ENCODE measurements at places on chromosomes 2 and 18.

- DNase-seq: no peak
Observed at GRCh38 chr2:126935774-126936173, 37.1 kb downstream of the TEX51 start.

DNA sequence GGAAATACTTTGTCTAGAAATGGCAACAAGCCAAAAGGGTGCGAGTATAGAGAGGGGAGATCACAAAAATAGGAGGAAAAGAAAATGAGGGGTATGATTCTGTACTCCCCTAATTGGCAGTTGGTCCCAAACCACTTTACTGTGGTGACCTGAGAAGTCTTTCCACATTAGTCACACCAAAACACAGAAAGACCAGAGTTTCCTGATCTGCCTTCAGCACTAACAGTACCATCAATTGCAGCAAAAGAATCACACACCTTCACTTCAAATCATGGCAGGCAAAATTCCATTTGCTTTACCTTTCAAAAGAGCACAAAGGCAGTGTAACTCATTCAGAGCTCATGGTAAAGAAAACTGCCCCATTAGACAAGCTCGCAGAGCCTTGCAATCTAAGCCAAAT is 86.8 kb downstream of the ALK start:
- DNase-seq: no peak

DNA sequence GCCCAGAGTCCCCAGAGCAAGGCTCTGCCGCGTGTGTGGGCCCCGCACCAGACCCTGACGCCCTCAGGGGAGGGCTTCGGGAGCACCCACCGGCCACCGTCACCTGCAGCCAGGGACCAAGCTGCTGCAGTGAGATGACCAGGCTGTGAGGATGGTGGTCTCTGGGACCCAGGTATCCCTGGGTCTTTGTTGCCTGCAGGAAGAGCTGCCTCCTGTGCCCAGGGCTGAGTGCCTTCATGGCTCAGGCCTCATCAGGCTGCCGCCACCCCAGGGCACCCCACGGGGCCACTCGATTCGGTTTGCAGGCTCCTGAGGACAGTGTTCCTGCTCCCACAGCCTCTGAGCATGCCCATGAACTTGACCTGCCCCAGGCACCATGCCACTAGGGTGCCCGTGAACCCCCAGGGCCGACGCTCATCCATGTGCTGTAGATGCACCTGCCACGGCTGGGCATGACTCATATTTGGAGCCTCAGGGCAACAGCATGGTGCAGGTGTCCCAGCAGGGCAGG is 109.8 kb downstream of the FAM210A start:
- no peak for DNase-seq

GRCh38 chr2:56732946-56733345 is 549.2 kb downstream of the CCDC85A start:
- DNase-seq: no peak

DNA sequence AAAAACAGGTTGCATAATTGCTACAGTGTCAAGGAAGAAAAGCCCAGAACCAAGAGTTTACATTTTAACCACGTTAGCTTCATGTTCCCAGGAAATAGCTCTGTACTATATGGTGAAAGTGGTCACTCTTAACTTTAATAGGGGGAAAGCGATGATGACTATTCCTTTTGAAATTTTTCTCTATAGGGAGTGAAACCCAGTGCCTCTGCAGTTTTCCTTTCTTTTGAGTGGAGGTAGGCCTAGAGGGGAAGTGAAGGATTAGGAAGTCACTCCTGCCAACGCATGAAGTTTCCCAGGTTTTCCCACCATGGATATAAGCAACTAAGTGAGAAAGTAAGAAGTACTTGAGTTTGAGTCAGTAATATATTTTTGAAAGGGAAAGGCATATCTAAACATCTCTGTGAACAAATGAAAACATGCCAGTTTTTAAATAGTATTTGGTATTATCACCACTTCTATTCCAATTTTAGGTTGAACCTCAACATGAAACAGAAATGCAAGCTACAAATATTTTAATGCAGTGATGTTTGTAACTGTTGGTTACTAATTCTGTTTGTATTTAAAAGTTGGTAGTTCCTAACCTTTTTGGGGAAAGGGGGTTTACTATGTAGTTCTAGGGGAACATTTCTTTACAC is 91.9 kb downstream of the VRK2 start:
- no peak for DNase-seq

DNA sequence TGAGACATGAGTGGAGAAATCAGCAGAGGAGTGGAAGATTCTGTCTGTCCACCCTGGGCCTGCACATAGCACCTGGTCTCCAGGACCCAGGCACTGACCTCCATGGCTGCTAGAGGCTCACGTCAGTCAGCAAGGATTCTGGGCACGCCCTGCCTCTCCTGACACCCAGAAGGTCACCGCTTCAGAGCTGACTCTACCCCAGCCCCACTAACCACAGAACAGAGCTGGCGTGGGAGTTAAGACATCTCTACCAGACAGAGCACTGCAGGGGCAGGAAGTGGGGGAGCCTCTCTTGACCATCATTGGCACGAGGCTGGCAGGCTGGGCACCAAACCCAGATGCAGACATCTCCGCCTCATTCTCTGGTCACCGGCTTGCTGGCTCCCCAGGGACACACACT is 3.0 kb downstream of the ADCY3 start:
- DNase-seq: no peak
